Endothelial cell (in vitro differentiated cells): ENCODE measurements at places on chromosomes 2 and 18.

DNA sequence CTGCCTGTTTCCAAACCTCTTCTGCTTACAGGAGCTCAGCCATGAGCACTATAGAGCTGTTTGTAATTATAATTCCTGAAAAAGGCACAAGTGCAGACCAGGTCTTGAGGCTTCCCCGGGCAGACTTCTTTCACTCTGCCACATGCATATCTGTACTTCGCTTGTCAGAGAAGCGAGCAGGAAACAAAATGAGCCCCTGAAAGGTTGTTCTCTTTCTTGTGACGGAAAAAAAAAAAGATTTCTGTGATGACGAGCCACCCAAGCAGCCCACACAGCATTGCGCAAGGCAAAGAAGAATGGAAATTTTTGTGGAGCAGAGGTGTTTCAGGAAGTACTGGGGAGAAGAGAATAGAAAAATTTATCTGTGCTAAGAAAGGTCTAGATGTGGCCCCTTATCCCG lies 54.0 kb upstream of the LINC00305 start:
- DNase-seq, result no peak

DNA sequence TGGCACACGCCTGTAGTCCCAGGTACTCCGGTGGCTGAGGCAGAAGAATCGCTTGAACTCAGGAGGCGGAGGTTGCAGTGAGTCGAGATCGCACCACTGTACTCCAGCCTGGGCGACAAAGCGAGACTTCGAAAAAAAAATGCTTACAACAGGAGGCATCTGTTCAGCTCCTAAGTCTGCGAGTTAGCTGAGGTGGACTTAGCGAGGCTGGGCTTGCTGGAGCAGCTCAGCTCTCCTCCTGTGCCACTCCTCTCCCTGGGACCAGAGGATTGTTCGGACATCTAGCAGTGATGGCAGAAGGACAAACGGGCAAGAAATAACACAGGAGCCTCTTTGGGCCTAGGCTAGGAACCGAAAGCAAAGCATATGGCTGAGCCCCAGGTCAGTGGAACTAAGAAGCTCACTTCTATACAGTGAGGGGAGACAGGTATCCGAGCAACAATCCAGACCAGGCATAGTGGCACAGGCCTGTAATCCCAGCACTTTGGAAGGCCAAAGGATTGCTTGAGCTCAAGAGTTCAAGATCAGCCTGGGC lies 260.1 kb downstream of the GLI2 start:
- DNase-seq, result no peak

DNA sequence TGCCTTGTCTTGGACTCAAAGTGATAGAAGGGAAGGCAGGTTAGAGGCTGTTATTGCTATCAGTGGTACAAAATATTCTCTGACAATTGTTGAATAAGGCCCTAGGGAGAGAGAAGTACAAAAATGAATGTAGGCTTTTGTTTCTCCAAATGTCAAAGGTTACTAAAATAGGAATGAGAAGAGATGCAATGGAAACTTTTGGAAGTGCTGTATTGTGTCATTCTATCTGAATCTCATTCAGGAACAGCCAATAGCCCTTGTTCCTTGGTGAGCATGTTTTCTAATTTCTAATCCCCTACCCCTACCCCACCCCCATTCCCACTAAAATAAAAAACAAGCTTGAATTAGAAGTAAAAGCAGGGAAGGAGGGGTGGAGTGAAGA lies 166.4 kb downstream of the GPD2 start:
- DNase-seq, result no peak

DNA sequence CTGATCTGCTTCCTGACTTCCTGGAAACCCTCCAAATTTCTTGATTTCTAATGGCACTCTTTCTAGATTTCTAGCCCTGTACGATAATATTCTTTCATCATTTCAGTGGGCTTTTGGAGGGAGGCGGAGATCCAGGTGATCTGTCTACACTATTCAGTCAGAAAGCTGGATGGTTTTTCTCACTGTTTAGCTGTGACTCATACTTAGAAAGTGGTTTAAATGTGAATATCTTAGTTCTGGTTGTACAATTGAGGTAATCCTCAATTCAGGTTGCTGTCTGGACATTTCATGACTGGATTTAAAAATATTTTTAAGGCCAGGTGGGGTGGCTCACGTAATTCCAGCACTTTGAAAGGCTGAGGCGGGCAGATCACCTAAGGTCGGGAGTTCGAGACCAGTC lies 20.8 kb downstream of the SEH1L start:
- no peak for DNase-seq

DNA sequence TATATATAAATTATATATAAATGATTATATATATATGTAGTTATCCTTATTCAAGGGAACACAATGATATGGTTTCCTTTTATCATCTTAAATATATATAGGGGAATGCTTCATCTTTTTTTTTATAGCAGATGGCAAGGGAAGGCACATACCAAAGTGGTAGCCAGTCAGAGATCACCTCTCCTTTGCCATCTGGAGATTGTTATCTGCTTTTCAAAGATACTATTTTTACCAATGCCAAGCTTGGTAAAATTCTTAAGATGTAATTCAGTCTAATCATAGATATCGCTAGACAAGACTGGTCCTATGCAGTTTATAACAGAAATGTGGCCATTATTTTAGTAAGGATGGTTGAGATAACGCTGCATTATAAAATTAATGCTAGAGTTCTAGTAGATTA lies 64.7 kb upstream of the DSEL start:
- DNase-seq, result no peak

GRCh38 chr2:59779571-59779970 lies 773.9 kb downstream of the BCL11A start:
- no peak for DNase-seq

DNA sequence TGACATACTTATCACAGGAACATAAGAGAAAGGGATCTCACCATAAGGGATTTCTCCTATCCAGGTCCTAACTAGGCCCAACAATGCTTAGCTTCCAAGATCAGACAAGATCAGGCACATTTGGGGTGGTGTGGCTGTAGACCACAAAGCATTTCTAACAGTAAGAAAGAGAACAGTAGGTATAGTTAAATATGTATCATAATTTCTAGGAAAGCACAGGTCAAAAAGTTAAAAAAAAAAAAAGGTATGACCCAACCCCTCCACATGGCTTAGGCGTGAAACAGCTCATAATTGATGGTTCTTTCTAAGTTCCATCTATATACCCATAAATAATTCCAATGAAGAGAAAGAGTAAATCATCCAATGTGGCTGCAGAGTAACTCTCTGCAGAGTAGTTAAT lies 6.9 kb downstream of the PRKD3 start:
- DNase-seq, result no peak
